ENCODE measurements at places on chromosomes 5 and 9.
A peak's percentile ranks its signal among the peaks of the same experiment; 100 is the strongest.

GRCh38 chr5:178338126-178338749 is 105.6 kb upstream of the PHYKPL start:
- DNase-seq: no peak

GRCh38 chr9:98021306-98022040 is 35.1 kb upstream of the NANS start:
- DNase-seq: no peak

- DNase-seq: no peak
Measured at GRCh38 chr5:169788168-169788567, 151.1 kb downstream of the DOCK2 start.

- DNase-seq: peak; percentile 18
Measured at GRCh38 chr5:57779383-57780223, 297.0 kb upstream of the ACTBL2 start.

DNA sequence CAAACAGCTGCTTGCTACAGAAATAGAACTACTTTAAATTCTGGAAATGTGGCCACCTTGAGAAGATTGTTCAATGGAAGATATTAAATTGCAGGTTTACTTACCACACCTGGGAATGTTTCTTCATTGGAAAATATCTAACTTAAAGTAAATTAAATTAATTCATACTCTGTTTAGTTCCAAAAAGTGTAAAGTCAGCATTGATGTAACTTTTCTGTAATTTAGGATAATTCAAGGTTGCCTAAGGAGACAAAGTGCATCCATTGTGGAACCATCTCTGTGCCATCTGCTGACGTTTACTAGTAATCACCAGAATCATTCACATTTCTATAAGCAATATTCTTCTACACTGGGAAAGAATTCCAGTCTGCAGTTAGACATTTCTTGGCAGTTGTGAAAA is 53.0 kb downstream of the FAM170A start:
- no peak for DNase-seq

- DNase-seq: no peak
Measured at GRCh38 chr5:131375351-131375750, 111.5 kb downstream of the CDC42SE2 start.

DNA sequence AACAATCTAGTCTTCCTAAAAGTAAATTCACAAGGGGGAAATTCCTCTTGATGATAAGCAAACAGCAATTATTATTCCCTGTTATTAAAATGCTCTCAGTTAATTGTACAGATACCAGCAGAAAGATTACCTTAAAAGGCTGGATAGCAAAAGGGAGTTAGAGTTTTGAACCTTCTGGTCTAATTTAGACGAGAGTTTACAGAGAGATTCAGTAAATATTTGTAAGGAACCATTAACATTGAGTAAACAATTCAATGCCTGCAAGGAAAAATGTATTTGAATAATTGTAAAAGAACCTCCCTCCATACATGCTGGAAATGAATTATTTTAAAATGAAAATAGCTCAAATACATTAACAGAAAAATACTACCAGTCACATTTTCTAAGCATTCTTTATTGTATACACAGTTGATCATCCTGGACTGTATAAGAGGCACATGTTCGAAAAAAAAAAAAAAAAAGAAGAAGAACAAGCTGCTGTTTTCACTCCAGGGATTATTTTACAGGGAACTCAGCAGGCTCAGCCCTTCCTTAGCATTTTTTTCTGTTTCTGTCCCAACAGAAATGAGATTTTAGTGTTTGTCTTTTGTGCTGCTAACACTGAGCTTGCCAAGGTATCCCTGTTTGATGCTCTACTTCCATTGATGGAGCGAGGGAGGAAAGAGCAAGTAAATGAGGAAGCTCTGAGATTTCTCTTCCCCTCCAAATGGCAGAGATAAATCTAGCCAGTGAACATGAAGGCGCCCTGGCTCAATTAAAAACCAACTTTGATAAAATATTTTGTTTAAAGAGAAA is 141.1 kb downstream of the ENC1 start:
- no peak for DNase-seq

GRCh38 chr5:62283005-62283404 is 23.0 kb upstream of the KIF2A start:
- DNase-seq: no peak

DNA sequence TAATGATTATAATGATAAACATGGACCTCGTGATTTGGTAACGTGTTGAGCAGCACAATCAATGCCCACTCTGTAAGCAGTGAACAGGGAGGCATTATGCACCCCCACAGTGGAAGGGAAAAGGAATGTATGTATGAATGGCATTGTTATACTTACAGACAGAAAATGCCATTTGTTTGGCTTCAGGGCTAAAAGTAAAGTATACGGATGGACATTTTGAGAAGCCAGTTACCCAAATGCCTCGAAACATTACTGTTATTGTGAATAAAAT is 260.2 kb upstream of the PPP1R2B start:
- no peak for DNase-seq

- peak; percentile 89 for DNase-seq
Measured at GRCh38 chr5:43007911-43008362, 32.2 kb downstream of the ANXA2R start.

DNA sequence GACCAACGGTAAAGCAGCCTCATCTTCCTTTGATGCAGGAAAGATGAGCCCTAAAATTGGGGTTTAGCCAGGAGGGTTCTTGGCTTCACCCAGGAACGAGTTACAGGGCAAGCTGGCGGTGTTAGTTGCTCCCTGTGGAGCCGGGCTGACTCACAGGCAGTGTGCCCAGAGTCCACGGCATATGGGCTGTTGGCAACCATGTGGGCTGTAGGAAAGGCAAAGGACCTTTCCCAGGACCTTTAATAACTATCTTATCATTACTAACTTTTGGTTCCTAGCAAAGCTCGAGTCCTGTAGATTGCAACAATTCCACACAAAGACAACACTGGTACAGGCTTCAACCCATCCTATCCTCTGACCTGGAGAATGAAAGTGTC is 29.8 kb upstream of the CLPTM1L start:
- no peak for DNase-seq

DNA sequence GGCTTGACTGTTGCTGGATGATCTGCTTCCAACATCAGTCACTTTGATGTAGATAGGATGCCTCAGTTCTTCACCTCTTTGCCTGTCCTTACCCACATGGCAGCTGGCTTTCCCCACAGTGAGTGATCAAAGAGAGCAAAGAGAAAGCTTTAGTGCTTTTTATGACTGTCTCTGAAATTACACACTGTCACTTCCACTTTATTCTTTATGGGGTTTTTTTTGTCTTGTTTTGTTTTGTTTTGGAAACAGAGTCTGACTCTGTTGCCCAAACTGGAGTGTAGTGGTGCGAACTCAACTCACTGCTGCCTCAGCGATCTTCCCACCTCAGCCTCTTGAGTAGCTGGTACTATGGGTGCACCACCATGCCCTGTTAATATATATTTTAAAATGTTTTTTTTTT is 32.4 kb upstream of the C5orf24 start:
- DNase-seq: peak; percentile 26

GRCh38 chr5:125367702-125368101 is 621.3 kb upstream of the ZNF608 start:
- DNase-seq: no peak

DNA sequence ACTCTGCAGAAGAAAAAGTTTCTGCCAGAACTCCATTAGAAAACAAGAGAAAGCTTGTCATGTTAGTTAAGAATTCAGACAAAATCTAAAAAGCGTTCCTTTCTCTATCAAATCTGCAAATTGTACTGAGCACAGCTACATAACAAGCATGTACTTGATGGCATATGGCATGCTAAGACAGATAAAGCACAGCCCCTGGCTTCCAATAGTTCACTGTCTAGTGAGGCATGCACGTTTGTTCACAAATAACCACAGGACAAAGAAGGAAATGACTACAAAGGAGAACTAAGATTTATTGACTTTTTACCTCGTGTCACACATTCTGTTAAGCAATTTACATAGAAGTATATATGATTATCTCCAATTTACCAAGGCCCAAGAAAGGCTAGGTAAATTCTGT is 518.2 kb upstream of the TLE4 start:
- DNase-seq: no peak

- no peak for DNase-seq
Measured at GRCh38 chr9:4229252-4229651, 70.6 kb downstream of the GLIS3 start.

GRCh38 chr9:130780865-130781504 is 54.1 kb upstream of the ABL1 start:
- DNase-seq: no peak

DNA sequence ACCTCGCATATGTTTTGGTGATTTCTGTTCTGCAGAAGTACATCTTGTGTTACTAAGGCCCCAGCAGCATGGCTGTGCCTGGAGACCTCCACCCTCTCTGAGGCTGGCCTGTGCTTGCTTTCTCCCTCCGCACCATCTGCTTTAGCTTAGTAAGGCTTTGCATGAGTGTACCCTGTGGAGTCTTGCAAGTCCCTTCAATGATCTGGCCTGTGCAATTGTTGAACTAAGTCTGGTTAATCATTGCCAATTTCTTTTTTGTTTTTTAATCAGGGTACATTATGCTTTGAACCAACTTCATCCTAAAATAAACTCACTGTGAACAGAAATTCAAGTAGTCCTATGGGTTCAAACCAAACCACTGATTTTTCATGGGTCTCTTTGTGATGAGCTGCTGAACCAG is 32.3 kb downstream of the ACOT12 start:
- no peak for DNase-seq

- no peak for DNase-seq
Measured at GRCh38 chr5:65151614-65152013, 330.1 kb downstream of the ADAMTS6 start.

DNA sequence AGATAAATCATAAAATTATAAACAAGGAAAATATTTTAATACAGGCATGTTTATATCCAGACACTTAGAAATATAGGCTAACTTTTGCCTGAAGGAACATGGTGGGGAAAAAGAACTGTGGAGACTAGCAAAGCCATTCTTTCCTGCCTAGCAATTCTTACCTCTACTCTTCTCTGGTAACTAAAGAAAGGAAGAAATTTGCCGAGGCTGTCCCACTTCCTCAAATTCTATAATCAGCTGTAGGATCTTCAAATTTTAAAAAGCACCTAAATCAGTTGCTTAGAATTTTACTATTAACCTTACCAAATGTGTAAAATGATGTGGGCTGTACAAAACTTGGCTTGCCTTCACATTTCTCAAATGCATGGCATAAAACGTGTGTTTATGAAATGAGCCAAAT is 249.1 kb upstream of the SMARCA2 start:
- DNase-seq: no peak

DNA sequence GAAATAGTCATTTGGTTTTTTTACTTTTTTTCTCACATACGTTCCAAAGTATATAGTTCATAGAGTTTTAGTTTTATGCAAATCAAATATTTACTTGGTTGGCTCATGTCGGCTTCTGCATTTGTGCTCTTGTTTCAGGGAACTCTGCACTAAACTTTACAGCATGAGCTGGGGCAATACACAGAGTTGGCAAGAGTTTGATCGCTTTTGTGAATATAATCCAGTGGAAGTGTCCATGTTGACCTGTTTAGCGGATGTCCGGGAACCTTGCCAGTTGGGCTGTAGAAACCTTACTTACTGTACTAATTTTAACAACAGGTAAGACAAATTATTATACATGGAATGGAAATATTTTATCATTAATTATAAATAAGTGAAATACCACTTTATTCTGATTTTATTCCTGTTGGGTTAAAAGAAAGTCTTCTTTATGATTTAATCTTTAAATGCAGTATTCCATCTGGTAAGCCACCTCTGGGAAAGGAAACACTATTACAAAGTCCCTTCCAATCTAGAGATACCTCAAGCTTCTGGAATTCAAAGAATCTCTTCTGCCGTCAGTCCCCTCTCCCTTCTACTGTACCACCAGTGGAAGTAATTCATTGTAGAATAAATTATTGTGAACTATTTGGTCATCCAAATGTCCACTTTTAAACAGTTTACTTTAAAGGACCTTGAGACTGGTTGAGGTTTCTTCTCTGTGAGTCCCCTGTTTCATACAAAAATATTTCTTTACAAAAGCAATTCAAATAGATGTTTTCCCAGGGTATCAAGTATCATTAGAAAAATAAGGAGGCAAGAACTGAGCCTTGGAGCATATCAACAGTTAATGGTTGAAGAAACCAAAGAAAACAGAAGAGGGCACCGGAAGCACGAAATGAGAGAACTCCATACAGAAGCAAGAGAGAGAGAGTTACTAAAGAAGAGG is 45.2 kb upstream of the GLIPR2 start:
- no peak for DNase-seq

GRCh38 chr9:136662326-136662655 is 425 bp upstream of the EGFL7 start:
- no peak for DNase-seq

GRCh38 chr9:89304020-89304833 is 6.8 kb upstream of the CKS2 start:
- no peak for DNase-seq

GRCh38 chr5:1540166-1540565 is 16.4 kb upstream of the LPCAT1 start:
- DNase-seq: no peak

GRCh38 chr5:134063188-134063820 is 51.2 kb upstream of the TCF7 start:
- DNase-seq: no peak

GRCh38 chr5:11075035-11075805 is 314.2 kb upstream of the DAP start:
- DNase-seq: no peak

DNA sequence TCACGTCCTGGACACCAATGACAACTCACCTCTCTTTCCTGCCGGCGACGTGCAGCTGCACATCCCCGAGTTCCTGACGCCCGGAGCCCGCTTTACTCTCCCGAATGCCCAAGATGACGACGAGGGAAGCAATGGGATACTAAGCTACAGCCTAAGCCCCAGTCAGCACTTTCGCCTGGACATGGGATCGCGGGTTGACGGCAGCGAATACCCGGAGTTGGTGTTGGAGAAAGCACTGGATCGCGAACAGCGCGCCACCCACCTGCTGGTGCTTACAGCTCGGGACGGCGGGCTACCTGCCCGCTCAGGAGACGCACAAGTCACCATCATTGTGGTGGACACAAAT is 1.1 kb downstream of the PCDHAC1 start:
- no peak for DNase-seq

DNA sequence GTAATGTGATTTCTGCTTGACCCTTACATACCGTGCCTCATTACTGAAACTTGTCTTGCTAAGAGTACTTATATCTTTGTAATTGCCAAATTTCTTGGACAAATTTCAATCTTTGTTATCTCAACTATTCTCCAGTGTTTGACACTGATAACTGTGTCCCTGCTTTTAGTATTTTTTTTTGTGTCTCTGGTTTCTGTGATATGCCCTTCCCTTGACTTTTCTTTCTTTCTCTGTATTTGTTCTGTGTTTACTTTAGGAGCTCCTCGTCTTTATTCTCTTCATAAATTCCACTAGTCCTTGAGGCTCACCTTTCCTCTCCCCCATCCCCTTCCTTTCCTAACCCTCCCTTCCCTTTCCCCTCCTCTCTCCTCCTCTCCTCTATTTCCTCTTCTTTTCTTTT is 123.7 kb upstream of the FBXL17 start:
- no peak for DNase-seq

Measured in DND-41 (cell line).